ENCODE measurements at places on chromosomes 5 and 9. TPM values are rescaled to one million over a fixed set of nuclear protein-coding genes. Genes with fewer than 3 reads are reported as not detected.

The GPX8 gene
- total RNA-seq: 24.9 TPM

The KCTD16 gene
- total RNA-seq: under 0.01 TPM

The PCDHB13 gene
- 5.9 TPM for total RNA-seq

DNA sequence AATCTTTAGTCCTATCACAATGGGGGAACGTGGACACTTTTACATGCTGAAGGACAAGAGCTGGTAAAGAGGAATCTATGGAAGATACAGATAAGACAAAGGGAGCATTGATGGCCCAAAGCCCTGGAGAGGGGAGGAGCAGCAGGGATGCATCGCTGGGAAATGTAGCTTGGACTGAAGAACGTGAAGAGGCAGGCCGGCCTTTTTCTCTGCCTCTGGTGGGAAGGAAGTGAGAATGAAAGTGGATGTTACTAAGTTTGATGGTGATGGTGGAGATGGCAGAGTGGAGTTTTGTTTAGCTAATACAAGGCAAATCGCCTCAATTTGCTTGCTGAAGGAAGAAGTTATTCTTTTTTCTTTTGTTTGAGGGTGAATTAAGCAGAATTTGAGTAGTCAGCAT is 124.6 kb upstream of the TAF11L2 start:
- no peaks in the 10 kb centered on the region for H3K36me3 ChIP-seq
- no peaks in the 10 kb centered on the region for H3K4me1 ChIP-seq
- no peak overlapping the region for H3K27ac ChIP-seq
- no peak overlapping the region for H3K4me3 ChIP-seq
- H3K27me3 ChIP-seq: no peaks in the 10 kb centered on the region

- DNase-seq: no peak
- no peaks in the 10 kb centered on the region for H3K36me3 ChIP-seq
- no peak overlapping the region for H3K4me3 ChIP-seq
- no peaks in the 10 kb centered on the region for H3K27me3 ChIP-seq
- no peaks in the 10 kb centered on the region for H3K4me1 ChIP-seq
- H3K27ac ChIP-seq: no peak overlapping the region
These were observed 53.7 kb downstream of the TRIM36 start for GRCh38 chr5:115116001-115116400.

DNA sequence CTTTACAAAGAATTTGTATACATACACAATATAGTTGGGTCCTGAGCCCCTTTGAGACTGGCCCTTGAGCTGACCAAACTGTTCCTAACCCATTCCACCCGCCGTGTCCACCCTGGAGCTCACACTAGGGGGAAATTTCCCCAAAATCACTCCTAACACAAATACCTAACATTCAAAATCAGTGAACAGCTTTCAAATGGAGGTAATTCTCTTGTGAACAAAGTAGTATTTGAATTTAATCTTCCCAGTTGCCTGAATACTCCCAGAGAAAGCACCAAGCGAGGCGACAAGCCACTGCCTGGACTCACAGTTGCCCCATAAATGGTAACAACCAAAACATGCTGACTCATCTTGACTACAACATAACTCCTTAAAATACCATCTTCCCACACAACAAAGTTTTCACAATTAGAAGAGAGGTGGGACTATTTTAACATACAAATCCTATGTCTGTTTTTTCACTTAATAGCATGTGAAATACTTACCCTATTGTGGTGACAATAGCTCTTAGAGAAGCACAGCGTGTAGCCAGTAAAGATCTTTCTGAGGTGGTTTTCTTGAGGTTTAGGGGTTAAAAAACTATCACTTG is 31.7 kb upstream of the SCAMP1 start:
- no peaks in the 10 kb centered on the region for H3K4me1 ChIP-seq
- no peak for DNase-seq
- H3K36me3 ChIP-seq: no peaks in the 10 kb centered on the region
- H3K4me3 ChIP-seq: no peak overlapping the region
- no peaks in the 10 kb centered on the region for H3K27me3 ChIP-seq

DNA sequence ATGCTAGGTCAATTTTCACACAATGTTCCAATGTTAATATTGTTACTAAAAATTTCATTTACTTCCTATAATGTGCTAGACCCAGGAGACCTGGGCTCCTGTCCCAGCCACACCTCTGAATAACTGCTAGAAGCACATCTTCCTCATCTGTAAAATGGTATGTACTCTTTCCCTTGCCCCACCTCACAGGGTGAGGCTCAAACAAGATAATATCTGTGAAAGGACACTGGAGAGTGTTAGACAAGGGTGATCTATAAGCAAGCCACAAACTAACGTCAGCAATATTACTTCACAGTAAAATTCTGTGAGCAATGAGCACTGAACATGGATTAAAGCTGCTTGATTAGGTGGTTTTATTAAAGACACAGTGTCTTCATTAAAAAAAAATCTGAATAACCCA is 186.4 kb downstream of the EPB41L4A start:
- no peaks in the 10 kb centered on the region for H3K27me3 ChIP-seq
- no peaks in the 10 kb centered on the region for H3K4me1 ChIP-seq
- no peak overlapping the region for H3K4me3 ChIP-seq
- H3K36me3 ChIP-seq: peaks cover 5% of the 10 kb centered on the region
- no peak overlapping the region for H3K27ac ChIP-seq

DNA sequence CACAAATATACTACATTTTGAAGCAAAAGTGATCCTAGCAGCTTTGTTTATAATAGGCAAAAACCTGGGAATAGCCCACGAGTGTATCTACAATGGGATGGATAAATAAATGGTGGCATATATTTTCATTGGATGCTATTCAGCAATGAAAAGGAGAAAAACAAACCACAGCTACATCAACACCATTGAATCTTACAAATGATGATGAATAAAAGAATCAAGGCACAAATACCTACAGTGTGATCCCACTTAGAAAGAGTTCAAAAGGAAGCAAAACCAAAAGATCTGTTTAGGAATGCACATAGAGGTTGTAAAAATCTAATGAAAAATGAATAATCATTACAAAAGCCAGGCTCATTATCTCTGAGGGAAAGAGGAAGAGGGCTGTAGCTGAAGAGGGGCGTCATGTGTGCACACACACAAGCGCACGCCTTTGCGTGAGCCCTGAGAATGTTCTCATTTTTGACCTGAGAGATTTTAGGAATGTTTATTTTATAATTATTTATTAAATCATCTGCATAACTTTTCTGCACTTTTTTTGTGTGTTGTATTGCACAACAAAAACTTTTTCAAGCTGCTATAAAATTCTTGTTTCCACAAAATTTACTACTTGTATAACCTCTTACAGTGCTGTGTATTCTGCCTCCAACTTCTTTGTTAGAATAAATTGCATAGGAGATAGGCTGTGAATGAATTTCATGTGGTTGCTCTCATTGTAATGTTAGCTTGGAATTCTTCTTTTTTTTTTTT is 5.9 kb upstream of the RHOBTB3 start:
- DNase-seq: no peak
- no peaks in the 10 kb centered on the region for H3K4me1 ChIP-seq
- no peak overlapping the region for H3K4me3 ChIP-seq
- no peaks in the 10 kb centered on the region for H3K27me3 ChIP-seq

DNA sequence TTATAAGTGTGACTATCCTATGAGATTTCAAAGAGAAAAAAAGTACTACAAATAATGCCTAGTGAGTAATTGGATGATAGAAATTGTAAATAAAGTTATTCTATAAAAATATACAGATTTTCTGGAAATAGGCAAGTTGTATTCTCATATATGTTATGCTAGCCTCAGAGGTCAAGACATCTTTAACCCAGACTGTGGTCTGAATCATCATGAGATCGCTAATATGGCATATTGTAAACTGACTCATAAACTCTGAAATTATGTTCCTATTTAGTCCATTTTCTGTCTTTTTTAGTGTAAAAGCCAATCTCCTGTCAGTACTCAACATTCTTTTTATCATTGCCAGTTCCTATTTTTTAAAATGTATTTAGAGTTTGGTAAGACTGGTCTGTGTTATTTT is 14.2 kb downstream of the LOX start:
- no peaks in the 10 kb centered on the region for H3K27me3 ChIP-seq
- H3K4me3 ChIP-seq: no peak overlapping the region

All from breast epithelium (tissue), 4 donors.